ENCODE measurements at places on chromosomes 13 and 19.

- DNase-seq = no peak
These were observed 191.7 kb downstream of the SUCLA2 start for GRCh38 chr13:47809411-47809810.

- no peak for DNase-seq
These were observed 12.1 kb downstream of the SLC5A5 start for GRCh38 chr19:17883627-17884410.

- no peak for DNase-seq
These were observed 7.3 kb upstream of the ZNF460 start for GRCh38 chr19:57273014-57273413.

- DNase-seq = no peak
These were observed 1342.4 kb downstream of the EFNB2 start for GRCh38 chr13:105193026-105193425.

DNA sequence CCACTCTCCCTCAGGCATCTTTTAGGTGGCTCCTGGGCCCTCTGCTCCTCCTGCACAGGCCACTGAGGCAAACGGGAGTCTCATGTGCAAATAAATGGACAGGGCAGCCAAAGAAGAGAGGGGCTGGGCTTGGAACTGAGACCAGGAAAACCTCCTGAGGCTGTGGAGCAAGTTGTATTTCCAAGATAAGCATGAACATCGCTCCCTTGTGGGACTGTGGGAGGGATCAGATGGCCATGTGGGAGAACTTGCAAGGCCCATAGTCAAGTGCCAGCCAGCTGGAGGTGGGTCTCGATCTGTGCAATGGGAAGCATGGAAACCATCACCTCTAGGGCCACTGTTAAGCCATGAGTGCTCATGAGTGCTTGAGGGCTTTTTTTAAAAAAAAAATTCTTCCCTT is 24.9 kb downstream of the MED26 start:
- no peak for DNase-seq

DNA sequence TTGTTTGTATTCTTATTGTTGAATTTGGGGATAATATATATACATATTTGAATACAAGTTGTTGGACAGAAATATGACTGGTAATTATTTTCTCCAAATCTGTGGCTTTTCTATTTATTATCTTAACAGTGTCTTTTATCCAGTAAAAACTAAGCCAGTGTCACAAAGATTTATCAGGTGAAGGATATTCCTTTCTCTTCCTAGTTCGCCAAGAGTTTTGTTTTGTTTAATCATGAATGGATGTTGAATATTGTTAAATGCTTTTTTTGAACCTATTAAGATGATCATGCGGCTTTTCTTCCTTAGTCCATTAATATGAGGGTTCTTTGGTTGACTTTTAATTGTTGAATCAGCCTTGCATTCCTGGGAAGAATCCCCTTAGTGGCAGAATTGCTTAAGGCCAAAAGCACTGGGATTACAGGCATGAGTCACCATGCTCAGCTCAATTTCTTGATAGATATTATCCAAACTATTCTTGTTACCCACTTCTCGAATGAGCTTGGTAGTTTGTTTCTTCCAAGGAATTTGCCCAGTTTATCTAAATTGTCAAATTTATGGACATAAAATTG is 53.3 kb downstream of the TEX26 start:
- no peak for DNase-seq

GRCh38 chr19:33280351-33280921 is 21.9 kb downstream of the CEBPA start:
- DNase-seq = no peak
